ENCODE measurements at places on chromosomes 7 and 10. TPM values are rescaled to one million over a fixed set of nuclear protein-coding genes. Genes with fewer than 3 reads are reported as not detected.

DNA sequence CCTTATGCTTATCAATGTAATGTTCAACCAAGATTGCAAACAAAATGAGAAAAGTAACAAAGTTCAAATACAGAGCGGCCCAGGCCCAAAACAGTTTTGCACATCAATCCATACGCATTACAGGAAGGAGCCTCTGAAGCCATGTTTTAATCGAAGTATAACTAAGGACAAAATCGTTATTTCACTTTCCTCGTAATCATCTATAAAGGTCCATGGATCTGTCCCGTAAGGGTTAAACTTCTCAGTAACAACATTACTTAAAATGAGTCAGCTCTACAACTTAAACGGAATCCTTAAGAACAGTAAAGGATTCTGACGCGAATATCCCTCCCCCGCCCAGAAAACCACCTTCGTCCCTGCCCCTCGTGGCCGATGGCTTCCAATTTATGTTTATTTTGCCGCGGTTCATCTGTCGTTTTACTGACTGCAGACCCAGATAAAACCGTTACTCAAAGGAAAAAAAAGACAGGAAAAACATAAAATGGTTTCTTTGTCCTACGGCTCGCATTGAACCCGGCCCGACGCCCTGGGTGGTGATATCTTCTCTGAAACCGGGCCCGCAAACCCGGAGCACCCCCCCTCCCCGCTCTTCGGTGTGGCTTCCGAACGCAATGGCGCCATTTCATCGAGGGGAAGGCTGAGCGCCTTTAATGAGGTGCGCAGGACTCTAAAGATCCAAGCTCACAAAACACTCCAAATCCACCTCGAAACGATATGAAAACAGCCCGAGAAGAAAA lies 1.1 kb downstream of the HNRNPA2B1 start:
- no peak for DNase-seq
- H3K36me3 ChIP-seq: peaks cover 5% of the 10 kb centered on the region
- H3K4me1 ChIP-seq: peaks cover 40% of the 10 kb centered on the region
- no peaks in the 10 kb centered on the region for H3K27me3 ChIP-seq
- H3K4me3 ChIP-seq: peak overlapping the region; percentile 98
- peak overlapping the region; percentile 97 for H3K27ac ChIP-seq

GRCh38 chr7:151246102-151246850 lies 2.2 kb downstream of the SMARCD3 start:
- H3K36me3 ChIP-seq: no peaks in the 10 kb centered on the region
- H3K4me3 ChIP-seq: no peak overlapping the region
- H3K27me3 ChIP-seq: peaks cover 6% of the 10 kb centered on the region
- no peak overlapping the region for H3K27ac ChIP-seq

Gene ERCC6
- total RNA-seq: 59.6 TPM

DNA sequence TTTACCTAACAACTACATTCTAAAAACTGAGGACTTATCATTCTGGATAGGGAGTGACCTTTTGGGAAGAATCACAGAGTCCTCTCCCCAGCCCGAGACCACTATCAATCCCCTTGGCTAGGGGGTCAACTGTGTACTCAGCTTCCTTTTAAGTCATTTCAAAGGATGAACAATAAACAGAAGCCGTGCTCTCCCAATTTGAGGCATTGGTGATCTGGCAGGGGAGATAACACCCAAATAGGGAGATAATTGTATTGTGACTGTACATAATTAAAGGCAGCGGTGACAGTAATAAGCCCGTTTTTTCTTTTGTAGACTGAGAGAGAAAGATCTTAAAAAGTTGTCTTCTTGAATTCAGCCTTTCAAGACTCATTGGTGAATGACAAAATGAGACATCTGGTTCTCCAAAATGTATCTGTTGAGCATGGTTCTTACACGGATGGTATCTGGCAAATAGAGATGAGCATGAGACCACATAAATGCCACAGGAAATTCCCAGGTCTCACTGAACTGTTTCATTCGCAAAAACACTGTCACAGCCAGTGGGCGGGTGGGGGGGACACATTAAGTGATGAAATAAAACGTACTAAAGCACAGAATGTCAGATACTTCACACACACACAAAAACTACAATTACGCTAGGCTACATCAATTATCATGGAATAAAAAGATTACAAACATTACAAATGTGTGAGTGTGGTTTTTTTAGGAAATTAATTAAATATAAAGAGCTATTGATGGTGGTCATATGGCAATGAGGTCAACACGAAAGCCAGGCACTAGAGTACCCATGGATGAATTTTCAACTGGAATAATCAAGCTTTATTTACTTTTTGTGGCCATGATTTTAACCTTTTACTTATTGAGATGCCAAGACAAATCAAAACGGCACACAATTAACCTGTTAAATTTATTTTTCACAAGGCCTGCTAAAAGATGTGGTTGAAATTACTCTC lies 108.4 kb downstream of the HIPK2 start:
- no peaks in the 10 kb centered on the region for H3K27me3 ChIP-seq
- H3K4me3 ChIP-seq: no peak overlapping the region
- H3K4me1 ChIP-seq: peaks cover 2% of the 10 kb centered on the region
- no peak for DNase-seq
- no peak overlapping the region for H3K27ac ChIP-seq
- H3K36me3 ChIP-seq: no peaks in the 10 kb centered on the region

DNA sequence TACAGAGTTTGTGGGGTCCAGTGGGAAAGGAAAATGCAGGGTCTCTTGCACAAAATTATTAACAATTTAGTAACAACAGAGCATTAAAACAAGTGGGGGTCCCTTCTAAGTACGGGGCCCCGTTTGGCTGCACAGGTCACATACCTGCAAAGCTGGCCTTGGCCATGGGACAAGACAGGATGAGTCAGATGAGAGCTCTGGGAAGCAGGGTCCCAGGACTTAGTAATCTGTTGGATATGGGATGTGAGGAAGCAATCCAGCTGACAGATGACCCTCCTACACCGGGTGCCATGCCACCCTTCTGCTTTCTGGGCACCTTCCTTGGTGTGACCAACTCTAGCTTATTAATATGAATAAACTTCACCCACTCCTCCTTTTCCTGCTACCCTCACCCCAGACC lies 3.2 kb upstream of the DUSP5 start:
- no peak overlapping the region for H3K27ac ChIP-seq
- peaks cover 20% of the 10 kb centered on the region for H3K4me1 ChIP-seq
- no peak for DNase-seq
- H3K27me3 ChIP-seq: no peaks in the 10 kb centered on the region
- no peaks in the 10 kb centered on the region for H3K36me3 ChIP-seq
- no peak overlapping the region for H3K4me3 ChIP-seq

GRCh38 chr7:80641548-80641947 lies 3.1 kb downstream of the CD36 start:
- no peak overlapping the region for H3K4me3 ChIP-seq
- no peaks in the 10 kb centered on the region for H3K27me3 ChIP-seq
- H3K4me1 ChIP-seq: no peaks in the 10 kb centered on the region

DNA sequence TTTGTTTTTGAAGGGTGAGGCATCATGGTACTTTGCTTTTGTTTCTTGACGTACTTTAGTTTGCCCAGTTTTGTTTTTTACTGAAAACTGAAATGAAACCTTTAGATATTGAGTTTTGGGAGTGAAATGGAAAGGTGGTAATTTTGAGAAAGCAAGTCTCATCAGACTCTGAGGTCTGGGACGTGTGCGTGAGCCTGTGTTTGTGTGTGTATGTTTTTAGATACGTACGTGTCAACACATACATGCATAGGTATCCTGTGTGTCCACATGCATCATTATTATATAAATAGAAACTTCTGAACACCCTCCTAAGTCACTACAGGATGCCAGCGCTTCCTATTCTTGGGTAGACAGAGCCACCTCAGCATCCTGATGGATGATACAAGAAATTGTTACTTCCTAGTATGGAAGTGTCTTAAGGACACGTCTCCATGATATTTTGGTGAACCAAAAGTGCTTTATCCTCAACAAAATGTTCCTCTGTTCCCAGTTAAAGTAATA lies 47.8 kb downstream of the PROSER2 start:
- peaks cover 29% of the 10 kb centered on the region for H3K4me1 ChIP-seq
- H3K27ac ChIP-seq: peak overlapping the region; percentile 75
- DNase-seq: no peak
- H3K36me3 ChIP-seq: peaks cover 3% of the 10 kb centered on the region
- no peaks in the 10 kb centered on the region for H3K27me3 ChIP-seq
- no peak overlapping the region for H3K4me3 ChIP-seq

GRCh38 chr7:47382200-47382599 lies 199.7 kb downstream of the TNS3 start:
- no peak overlapping the region for H3K27ac ChIP-seq
- no peak overlapping the region for H3K4me3 ChIP-seq
- no peaks in the 10 kb centered on the region for H3K36me3 ChIP-seq
- H3K27me3 ChIP-seq: no peaks in the 10 kb centered on the region
- DNase-seq: no peak

Gene CYP26C1
- total RNA-seq: 2.0 TPM

DNA sequence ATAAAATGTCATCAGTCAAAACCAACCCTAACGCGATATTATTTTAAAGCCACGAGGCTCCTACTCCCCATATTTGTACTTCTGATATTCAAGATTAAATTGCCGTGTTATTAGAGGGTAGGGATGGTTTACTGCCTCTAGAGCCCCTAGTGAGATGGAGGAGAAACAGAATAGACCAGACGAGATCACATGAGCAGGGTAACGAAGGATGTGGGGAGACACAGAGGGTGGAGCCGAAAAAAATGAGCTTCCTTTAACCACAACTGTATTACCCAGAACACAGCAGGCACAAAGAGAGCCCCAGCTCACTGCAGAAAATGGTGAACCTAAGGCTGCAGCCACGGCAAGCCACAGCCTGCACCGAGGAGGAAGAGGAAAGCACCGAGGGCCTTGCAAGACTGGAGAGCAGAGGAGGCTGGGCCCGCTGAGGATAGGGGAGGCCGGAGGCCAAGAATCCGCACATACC lies 14.3 kb downstream of the ZC3HAV1 start:
- H3K4me3 ChIP-seq: no peak overlapping the region
- H3K27me3 ChIP-seq: no peaks in the 10 kb centered on the region
- peaks cover 2% of the 10 kb centered on the region for H3K36me3 ChIP-seq
- H3K4me1 ChIP-seq: peaks cover 22% of the 10 kb centered on the region
- DNase-seq: no peak
- no peak overlapping the region for H3K27ac ChIP-seq

DNA sequence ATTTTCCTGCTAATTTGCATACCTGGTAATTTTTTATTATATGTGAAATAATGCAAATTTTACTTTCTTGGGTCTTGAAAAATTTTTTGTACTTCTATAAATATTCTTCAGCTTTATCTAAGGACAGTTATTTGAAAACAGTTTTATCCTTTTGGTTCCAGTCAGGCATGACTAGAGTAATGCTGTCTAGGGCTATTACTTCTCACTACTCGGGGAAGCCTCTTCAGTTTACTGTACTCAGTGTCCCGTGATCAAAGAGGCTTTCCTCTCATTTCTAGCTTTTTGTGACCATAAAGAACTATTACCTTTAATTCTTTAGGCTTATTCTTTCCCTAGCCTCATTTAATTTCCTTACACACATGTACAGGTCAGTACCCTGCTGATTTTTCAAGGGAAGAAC lies 153.8 kb upstream of the HDAC9 start:
- no peaks in the 10 kb centered on the region for H3K36me3 ChIP-seq
- H3K4me1 ChIP-seq: no peaks in the 10 kb centered on the region
- DNase-seq: no peak
- no peak overlapping the region for H3K4me3 ChIP-seq
- H3K27ac ChIP-seq: no peak overlapping the region

DNA sequence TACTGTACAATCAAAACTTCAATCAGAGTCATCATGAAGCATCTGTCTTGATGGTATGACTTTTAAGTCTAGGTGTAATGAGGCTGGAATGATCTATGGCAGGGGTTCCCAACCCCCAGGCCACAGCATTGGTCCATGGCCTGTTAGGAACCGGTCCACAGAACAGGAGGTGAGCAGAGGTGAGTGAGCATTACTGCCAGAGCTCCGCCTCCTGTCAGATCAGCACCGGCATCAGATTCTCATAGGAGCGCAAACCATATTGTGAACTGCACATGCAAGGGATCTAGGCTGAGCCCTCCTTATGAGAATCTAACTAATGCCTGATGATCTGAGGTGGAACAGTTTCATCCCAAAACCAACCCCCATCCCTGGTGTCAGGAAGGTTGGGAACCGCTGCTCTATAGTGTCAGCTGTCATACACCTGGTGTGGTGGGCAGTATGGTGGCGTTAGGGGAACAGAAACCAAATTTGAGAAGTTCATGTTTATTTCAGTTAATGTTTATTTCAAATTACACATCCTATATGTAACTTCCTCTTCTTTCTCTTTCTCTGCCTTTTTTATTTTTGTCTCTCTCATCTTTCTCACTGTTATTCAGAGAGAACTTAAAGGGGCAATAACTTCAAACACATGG lies 432.6 kb downstream of the TNS3 start:
- peaks cover 7% of the 10 kb centered on the region for H3K27me3 ChIP-seq
- no peaks in the 10 kb centered on the region for H3K4me1 ChIP-seq
- no peaks in the 10 kb centered on the region for H3K36me3 ChIP-seq

GRCh38 chr7:130904031-130904757 lies 170.2 kb upstream of the KLF14 start:
- H3K4me1 ChIP-seq: peaks cover 84% of the 10 kb centered on the region
- H3K36me3 ChIP-seq: peaks cover 11% of the 10 kb centered on the region
- no peaks in the 10 kb centered on the region for H3K27me3 ChIP-seq
- H3K4me3 ChIP-seq: peak overlapping the region; percentile 18
- peak overlapping the region; percentile 96 for H3K27ac ChIP-seq

GRCh38 chr7:126608339-126608776 lies 644.4 kb downstream of the GRM8 start:
- no peak overlapping the region for H3K4me3 ChIP-seq
- H3K4me1 ChIP-seq: no peaks in the 10 kb centered on the region
- no peaks in the 10 kb centered on the region for H3K36me3 ChIP-seq
- no peaks in the 10 kb centered on the region for H3K27me3 ChIP-seq
- no peak for DNase-seq
- no peak overlapping the region for H3K27ac ChIP-seq

GRCh38 chr7:103981003-103981423 lies 8.4 kb downstream of the RELN start:
- no peak for DNase-seq
- H3K4me1 ChIP-seq: no peaks in the 10 kb centered on the region
- no peak overlapping the region for H3K27ac ChIP-seq
- no peak overlapping the region for H3K4me3 ChIP-seq

GRCh38 chr7:133054162-133054840 lies 27.6 kb downstream of the CHCHD3 start:
- no peak overlapping the region for H3K4me3 ChIP-seq
- no peak overlapping the region for H3K27ac ChIP-seq
- H3K27me3 ChIP-seq: no peaks in the 10 kb centered on the region
- no peaks in the 10 kb centered on the region for H3K36me3 ChIP-seq
- no peak for DNase-seq
- H3K4me1 ChIP-seq: no peaks in the 10 kb centered on the region

Data from endothelial cell of umbilical vein (primary cell).